ENCODE measurements at places on chromosomes 7 and 10.
A peak's percentile ranks its signal among the peaks of the same experiment; 100 is the strongest.

DNA sequence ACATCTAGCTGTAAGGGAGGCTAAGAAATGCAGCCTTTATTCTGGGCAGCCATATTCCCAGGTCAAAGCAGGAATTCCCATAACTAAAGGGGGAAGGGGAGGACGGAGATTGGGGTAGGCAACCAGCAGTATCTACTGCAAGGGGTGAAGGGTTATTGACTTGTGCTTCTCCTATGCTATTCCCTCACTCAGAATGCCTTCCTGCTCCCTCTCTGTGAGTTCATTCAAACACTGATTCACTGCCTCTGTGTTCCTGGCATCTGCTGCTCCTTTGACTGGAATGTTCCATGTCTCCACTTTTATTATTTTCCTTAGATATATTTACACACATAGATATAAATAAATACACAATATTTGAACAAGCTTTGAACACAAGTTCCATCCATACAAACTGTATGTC is 11.1 kb downstream of the HTR7 start:
- no peak for DNase-seq

DNA sequence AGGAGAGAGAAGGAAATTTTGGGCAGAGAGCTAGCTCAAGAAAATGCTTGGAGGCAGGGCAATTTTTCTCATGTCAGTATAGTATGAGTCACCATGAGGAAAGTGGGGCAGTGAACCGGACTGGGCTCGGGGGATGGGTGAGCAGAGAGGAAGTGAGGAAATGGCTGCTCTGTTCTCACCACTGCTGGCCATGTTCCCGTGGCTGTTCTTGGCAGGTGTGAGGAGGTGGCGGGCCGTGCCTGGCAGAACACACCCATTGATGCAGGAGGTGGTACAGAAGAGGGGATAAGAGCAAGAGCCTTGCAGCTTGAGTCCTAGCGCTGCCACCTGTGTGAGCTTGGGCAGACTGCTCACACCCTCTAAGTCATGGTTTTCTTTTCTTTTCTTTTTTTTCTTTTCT is 304.4 kb upstream of the LYZL1 start:
- no peak for DNase-seq

DNA sequence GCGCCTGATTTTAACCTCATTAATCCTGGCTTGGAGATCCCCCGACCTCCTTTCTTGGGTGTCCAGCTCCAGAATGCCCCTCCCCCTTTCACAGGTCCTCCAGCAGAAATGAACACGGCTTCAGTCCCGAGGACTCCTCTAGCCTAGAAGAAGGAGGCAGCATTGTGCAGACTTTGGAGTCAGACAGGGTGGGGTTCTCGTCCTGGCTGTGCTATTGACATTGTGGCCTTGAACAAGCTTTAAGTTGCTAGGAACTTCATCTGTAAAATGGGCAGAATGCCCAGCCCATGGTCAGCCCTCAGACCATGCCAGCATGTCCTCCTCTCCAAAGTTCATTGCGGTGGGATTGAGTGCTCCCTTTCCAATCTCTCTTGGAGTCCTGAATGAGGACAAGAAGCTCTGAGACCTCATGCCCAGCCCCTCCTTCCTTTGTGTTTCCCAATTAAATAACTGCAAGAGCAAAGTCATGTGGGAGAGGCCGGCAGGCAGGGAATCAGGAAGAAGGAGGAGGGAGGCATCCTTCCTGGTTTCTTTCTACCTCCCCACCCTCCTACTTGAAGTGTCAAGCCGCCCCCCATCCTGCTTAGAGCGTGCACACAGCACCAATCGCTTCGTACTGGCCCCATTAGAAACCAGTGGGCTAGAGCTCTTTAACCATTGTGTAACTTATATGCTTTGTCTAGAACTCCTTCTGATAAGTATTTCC is 86.4 kb downstream of the RBM20 start:
- DNase-seq = no peak

- DNase-seq = no peak
Observed at GRCh38 chr7:139116999-139117398, 7.5 kb upstream of the ZC3HAV1 start.

DNA sequence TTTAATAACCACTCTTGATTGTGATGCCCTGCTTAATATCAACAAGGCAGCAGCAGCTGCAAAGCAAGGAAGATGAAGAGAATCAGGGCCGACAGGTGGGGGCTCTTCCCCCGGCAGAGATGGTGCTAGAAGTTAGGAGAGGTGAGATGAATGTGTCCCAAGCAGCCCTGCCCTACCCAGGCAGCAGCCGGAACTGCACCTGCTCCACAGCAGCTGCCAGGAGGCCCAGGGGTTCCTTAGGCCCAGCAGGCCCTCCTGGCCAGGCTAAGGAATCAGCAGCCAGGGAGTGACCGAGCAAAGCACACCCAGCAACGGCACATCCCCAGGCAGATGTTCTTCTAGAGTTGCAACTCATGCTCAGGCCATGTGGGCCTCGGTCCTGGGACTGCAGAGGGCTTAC is 17.9 kb downstream of the AFAP1L2 start:
- no peak for DNase-seq

DNA sequence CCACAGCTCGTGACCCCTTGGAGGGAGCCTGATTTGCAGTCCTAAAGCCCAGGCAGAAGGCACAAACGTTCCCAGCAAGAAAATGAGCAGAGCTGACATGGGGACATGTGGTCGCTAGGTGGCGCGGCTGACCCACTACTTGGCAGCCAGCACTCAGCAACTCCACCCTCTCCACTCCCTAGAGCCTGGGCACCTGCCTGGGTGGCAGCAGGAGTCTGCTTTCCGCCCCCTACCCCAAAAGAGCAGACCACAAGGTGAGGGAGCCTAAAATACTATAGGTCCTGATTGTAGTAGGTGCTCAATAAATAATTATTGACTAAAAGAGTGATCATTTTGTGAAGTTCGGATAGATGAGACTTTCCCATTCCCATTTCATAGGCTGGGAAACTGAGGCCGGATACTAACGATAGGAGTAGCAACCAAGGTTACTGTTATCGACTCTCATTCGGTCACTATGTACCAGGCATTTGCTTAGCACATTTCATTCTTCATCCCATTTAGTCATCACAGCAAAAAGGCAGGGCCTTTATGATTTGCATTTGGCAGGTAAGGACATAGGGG is 57.4 kb downstream of the NEUROG3 start:
- DNase-seq = peak; percentile 56

DNA sequence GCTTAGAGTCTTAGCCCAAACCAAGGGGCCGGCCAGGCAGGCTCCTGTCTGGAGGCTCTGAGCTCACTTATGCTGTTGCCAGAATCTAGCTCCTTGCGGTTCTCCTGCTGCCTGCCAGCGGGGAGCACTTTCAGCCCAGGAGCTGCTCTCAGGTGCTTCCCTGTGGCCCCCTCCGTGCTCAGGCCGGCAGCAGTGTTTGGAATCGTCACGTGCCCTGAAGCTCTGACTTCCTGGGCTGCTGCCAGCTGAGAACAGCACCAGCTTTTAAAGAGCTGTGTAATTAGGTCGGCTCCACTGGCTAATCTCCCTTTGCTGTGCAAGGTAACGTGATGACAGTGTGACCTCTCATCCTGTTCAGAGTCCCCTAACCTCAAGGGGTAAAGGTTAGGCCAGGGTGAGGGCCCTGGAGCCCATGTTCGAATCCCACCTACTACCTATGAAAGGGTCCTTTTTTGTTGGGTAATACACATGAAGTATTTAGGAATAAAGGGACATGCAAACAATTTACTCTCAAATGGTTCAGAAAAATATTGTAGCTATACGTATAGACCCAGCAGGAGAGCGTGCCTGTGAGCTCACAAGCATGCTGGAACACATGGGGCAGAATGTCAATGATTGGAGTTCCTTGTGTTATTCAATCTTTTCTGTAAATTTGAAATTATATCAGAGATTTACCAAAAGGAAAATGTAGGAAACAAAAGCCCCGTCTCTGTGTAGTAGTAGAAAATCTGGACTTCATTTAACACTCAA is 16.6 kb downstream of the ZNF862 start:
- no peak for DNase-seq

- DNase-seq = no peak
Observed at GRCh38 chr10:91000470-91000869, 79.6 kb upstream of the ANKRD1 start.

- no peak for DNase-seq
Observed at GRCh38 chr10:105974803-105975456, 1189.6 kb downstream of the SORCS1 start.

DNA sequence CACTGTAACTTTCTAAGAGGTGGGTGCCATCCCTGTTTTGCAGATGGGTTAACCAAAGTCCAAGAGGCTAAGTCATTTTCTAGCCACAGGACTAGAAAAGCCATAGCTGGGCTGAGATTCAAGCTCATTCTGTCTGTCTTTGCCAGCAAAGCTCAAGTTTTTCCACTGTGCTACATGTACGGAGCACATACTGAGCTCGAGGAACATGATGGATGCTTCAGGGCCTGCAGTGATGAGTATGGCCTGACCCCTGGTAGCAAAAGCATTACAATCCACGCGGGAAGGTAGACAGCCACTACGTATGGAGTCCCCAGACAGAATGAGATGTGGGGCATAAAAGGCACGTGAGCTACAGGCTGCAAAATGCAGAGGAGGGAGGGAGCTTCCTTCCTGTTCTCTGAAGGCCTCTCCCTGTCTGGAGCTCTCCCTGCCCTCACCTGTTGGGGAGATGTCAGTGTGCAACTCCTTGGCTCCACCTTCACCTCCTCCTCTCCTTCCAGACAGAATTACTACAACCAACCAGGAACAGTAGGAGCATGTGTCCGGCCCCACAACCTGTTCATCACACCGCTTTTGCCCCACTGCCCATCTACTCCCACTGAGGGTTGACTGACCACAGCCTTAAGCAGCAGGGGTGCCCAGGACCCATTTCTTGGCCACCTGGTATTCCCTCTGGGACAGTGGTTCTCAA is 16.4 kb downstream of the ITPRIP start:
- DNase-seq = no peak

- no peak for DNase-seq
Observed at GRCh38 chr7:91082852-91083495, 181.3 kb upstream of the FZD1 start.

- no peak for DNase-seq
Observed at GRCh38 chr10:97876402-97876801, 26.8 kb downstream of the GOLGA7B start.

DNA sequence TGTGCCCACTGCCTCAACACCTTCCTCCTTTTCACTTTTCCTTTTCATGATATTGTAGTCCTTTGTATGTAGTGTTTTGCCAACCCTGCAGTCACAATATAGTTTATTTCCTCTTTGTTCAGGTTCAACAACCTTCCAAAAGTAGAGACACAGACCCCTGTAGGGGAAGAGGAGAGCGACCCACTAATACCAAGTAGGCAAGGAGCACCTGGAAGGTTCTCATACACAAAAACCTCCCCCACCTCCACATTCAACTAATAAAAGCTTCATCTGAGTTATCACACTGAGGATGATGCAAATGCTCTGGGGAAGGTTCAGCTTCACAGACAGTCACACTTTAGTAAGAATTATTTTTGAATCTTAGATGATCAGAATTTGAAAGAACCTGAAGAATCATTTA is 41.6 kb downstream of the PIK3AP1 start:
- no peak for DNase-seq

DNA sequence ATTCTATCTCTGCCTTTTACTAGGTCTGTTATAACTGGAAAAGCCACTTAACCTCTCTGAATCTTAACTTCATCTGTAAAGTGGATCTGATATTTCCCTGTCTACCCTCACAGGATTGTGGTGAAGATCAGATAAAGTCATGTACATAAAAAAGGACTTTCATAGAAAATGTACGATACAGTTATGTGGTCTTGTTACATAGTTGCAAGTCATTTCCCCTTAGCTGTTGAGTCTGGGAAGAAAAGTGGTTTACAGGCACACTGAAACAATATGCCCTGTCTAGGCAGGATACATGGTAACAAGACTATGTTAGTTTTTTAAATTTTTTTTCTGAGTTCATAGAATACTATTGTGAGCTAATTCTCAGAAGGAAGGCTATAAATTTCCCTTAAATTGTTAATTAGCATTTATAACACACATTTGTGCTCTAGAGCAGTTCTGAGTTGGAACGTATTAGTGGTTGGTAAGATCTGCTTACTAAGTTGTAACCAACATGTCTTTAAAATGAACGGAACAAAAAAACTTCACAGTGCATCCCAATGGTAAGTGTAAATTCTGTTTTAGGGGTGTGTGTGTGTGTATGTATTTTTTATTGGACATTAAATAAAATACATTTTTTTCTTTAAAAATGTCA is 7.1 kb upstream of the GSTO1 start:
- no peak for DNase-seq

DNA sequence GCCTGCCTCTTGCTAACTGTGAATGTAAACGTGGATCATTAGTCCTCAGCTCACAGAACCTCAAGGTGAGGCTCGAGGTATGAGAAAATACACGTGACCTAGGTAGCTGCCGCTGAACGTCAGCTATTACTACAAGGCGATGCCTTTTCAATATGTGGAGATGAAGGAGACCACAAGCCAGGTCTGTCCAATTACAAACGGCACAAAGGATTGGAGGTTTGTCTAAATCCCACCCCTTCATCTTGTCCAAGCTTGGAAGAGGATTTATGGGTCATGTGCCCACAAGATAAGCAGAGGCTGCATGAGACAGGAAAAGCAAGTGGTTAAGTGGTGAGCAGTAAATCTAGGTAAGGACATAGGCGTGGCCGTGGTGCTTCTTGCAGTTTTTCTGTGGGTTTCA is 3.4 kb downstream of the H2BK1 start:
- no peak for DNase-seq

DNA sequence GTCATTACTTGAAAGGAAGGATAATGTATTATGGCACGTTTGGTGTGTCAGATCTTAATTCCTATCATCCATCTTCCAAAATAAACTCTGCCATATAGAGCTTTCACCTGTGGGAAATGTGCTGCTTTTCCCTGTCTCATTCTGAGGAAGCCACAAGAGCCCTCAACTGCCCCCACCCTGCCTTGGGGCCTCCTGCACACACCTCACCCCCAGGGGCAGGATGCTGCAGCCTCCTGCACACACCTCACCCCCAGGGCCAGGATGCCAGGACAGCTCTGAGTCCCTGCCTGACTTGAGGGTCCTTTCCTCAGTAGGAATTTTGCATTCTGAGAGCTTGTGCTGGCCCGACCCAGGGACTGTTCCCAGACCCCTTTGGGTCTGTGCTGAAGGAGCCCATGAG is 67.1 kb downstream of the COL13A1 start:
- no peak for DNase-seq

DNA sequence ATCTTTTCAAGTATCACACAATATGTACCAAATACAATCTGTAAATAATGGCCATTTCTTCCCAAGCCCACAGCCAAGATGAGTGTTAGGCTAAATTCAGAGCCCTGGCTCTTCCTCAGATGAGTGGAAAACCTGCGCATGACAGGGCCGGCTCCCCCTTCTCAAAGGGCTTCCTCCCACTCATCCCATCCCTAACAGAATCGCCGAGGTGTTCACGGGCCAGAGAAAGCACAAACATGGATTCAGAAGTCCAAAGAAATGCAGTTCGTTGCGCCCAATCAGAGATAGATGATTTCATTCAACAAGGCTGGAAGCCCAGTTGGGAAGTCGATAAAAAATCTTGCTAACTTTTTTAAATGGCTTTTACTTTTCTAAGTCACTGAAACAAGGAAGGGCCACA is 121.8 kb downstream of the UBE2H start:
- DNase-seq = no peak

DNA sequence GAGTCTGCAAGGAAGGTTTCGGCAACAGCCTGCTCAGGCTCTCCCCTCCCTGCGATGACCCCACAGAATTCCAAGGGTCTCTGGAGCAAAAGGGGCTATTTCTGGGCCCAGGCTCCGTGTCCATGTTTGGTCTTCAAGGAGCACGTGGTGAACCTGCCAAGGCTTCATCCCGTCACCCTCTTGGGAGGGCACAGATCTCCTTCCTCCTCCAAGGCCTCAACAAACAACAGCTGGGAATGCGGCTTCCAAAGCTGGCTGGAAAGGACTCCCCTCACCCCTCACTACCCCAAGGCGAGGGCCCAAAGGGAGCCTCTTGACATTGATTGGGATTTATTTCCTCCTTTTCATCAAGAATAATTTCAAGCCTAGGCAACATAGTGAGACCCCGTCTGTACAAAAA is 14.0 kb upstream of the KPNA7 start:
- no peak for DNase-seq
